ENCODE measurements at places on chromosomes 6 and 20. TPM values are rescaled to one million over a fixed set of nuclear protein-coding genes. Genes with fewer than 3 reads are reported as not detected.

- no peak for DNase-seq
These were observed 689.5 kb downstream of the PHF3 start for GRCh38 chr6:64325093-64325492.

- DNase-seq: no peak
These were observed 19.3 kb downstream of the RIN2 start for GRCh38 chr20:19777315-19777714.

DNA sequence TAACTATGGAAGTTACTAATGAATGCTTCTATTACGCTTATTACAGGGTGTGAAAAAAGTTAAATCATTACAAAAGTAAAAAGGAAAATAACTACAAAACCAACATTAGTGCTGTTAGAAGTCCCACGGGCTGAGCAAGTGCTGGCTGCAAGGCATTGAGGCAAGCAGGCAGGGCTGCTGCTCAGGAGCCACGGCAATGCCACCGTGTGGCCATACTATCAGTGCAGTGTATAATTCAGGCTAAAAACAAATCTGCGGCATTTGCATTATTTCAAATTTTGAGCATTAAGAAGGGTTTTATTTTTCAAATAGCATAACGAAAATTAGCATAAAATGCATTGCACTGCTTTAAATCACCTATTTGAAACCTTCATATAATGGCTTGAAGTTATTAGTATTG, 17.1 kb downstream of the IFNGR1 start:
- no peak for DNase-seq

- DNase-seq: no peak
These were observed 80.7 kb downstream of the THBS2 start for GRCh38 chr6:169172946-169173345.

DNA sequence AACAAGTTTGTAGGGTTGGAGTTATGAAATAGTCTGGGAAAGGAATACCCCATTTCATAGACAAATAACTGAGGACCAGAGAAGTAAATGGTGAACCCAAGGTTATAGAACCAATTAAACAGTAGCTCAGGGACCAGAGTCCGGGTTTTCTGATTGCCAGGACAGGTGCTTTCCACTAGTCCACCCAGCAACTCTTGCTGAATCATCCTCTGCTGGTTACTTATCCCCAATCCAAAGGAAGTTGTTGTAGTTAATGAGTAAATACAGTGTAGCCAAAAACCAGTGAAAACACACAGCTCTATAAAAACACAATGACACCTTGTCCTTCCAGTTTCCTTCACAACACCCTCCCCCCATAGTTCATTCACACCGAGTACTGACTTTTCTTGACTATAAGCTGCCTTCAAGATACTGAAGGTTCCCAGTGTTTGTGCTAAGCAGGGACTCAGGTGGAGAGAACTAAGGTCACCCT, 766 bp upstream of the TINAG start:
- DNase-seq: no peak

DNA sequence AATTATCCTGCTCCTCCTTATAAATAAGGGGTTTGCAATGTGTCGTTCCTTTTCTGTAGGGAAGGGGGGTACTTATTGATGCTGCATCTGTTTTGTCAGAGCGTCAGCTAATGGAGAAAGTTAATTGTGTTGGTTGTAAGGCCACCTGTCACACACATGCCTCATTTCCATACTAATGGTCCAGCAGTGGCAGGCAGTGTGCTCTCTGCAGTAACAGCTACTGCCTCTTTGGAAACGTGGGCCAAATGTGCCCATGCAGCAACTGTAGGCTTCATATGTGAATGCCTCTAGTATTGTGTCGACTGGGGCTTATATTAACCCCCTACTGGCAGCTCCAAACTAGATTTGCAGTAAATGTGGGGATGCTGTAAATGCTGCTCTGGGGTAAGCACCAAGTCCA, 56.3 kb upstream of the OLIG3 start:
- DNase-seq: no peak

DNA sequence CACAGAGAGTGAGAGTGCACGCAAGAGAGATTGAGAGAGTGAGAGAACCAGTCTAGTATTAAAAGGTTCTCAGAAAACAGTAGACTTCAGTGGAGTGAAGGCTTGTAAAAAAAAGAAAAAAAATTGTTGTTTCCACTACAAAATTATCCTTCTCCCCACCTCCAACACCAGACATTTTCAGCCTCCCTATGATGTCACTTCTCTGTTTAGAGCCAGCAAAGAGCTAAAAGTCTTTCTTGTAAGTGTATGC, 77.8 kb downstream of the BACH2 start:
- DNase-seq: no peak

GRCh38 chr6:95847061-95847460, 168.7 kb upstream of the FUT9 start:
- no peak for DNase-seq

- DNase-seq: no peak
These were observed 127.0 kb upstream of the LRFN2 start for GRCh38 chr6:40714143-40714542.

The PNPLA1 gene
- polyA plus RNA-seq: 2.7 TPM

Measured in left renal pelvis (tissue), 4 donors.